NCI-H1417 treated with DMSO at 0.1 percent for 48 hours (cell line): ENCODE measurements at places on chromosomes 1 and 21.

DNA sequence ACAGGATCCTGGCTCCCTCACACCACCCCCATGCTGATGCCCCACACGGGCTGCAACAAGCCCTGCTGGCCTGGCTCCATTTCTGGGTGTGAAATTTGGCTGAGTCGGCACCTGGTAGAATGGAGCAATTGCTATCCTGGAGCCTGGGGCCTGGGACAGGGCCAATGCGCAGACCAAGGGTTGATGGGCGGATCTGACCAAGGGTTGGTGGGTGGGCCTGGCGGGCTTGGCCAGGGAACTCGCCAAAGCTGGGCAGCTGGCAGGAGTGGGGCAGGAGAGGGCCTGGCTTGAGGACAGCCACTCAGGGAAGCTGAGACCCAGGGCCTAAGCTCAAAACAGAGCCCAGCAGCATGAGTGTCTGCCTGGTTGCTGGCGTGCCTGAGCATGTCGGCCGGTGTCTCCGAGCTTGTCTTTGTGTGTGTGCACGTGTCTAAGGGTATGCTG lies 70.9 kb upstream of the POU3F1 start:
- no peak for DNase-seq

DNA sequence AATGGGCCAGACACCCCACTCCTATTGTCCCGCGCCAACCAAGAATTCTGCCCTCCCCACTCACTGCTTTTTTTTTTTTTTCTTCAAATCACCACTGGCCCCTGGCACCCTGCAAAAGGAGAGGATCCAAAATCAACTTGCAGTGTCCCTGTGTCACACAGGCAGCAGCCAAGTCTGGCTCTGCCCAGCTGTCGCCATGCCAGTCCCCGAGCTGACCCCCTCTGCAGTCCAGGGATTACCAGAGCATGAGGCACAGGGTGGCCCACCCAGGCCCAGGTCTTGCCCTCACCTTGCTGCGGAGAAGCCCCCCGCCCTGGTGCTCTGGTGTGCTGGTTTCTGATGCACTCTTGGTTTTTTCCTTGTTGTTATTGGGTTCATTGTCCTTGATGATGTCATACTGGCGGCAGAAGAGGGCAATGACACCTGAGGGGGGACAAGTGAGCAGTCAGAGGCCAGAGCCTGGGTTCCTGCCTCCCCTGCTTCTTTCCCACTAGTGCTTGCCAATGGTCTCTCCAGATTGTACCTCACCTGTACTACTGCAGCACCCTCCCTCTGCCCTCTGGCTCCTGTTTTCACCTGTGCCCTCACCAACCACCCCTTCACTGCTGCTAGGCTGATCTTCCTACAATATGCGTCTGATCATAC lies 6.2 kb downstream of the FNDC5 start:
- no peak for DNase-seq

DNA sequence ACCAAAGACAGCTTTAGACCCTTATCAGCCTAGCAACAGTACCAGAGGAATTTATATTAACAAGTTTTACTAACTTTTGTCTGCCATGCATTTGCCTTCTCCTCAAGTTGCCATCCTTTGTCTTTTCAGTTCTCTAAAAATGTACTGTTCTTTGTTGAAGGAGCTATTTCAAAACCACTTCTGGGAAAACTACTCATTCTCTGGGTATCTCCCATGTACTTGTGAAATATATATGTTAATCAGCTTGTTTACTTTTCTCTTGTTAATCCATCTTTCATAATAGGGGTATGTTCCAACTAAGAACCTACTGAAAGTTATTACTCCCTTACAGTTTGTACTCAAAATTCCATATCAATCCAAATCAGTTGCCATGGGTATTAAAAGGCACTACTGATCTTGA lies 16.3 kb downstream of the DPYD start:
- DNase-seq, result no peak

GRCh38 chr1:75412616-75413015 lies 198.3 kb downstream of the SLC44A5 start:
- DNase-seq, result no peak

DNA sequence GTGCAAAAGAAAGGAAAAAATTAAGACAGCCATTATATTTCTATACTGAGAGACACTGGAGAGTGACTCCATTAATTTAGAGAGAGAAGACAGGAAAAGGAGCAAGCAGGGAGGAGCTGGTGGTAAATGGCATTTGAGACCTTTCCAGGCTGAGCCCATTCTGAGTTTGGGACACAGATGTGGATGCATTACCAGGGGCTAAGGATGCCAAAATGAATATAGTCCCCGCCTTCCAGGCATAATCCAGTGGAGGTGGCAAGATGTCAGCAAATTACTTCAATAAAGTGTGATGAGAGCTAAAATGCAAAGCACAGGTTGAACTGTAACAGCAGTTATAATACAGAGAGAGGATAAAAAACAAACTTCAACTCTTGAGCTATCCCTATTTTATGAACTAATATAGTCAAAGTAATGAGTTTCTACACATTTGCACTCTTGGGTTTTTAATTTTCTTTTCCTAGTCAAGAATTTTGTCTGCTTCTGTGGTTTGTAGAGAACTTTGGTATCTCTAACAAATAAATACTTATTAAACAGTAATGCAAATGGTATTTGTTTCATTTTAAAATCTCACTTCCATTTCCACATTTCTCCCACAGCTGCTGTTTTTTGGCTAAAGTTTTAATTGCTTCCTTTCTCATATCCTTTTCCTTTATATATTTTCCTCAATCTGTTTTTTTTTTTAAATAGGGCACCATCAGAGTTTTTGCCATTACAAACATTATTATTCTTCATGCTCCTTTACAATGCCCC lies 228.2 kb upstream of the KCNK2 start:
- no peak for DNase-seq

DNA sequence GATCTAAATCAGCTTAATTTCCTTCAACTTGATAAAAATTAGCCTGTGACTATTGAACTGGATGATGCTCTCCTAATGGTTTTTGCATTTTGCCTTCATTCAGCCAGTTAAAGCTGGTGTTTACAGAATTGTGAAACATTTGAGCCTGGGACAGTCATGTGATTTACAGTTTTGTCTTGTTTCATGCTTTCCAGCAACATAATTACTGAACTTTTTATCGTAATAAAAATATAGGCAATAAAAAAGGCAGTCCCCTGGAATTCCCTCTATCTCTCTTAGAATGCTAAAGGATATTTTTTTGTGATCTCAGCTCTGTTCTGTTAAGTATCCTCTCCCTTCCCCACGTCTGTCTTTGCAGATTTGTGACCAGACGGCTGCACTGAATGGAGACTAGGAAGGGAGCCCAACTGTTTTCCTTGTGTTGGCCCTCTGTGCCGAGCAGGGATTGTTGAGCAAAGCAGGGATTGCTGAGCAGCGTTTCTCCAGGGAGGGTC lies 70.3 kb upstream of the RGL1 start:
- no peak for DNase-seq

DNA sequence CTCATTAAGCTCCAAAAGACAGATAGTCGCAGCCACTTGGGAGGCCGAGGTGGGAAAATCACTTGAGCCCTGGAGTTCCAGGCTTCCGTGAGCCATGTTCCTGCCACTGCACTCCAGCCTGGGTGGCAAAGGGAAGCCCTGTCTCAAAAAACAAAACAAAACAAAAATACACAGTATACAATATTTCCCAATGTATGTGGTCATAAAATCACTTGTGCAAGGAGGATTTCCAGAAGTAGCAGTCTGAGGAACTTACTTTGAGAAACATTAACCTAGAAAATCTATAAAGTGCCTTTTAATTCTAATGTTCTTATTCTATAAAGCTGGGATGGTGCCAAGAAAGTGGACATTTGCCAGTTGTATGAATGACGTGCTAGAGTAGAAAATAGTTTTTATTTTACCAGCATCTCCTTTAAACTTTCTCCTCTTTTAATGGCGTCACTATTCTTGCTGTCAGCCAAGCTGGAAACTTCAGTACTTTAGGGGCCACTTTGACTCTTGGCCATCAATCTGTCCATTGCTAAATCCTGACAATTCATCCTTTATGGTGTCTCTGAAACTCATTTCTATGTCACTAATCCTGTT lies 22.5 kb downstream of the FAM177B start:
- DNase-seq, result no peak

GRCh38 chr1:230029244-230029941 lies 37.6 kb upstream of the GALNT2 start:
- DNase-seq, result no peak

- no peak for DNase-seq
These were observed 176.5 kb downstream of the PBX1 start for GRCh38 chr1:164735315-164736052.

DNA sequence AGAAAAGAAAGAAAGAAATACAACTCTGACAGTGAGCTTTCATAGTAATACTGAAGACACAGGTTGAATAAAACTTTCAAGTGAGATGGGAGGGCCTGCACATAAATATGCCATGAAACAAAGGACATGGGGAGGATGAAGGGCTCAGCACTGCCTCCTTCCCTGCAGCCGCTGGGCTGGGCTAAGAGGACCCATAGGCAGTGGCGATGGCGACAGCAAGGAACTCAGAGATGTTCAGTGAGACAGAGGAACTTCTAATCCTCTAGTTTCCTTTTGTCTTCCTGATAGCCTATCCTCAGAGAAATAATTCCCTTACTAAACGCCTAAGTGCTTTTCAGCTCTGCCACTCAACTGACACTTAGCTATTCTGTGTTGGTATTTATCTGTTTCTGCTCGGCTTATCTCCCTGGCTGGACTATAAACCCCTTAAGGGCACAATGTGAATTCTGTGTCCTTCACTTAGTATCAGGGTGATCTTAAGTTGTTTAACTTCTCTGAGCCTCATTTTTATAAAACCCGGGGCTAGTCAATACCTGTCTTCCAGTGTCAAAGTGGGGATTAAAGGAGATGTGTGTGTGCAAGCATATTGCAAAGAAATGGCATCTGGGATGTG lies 24.4 kb upstream of the IER5 start:
- no peak for DNase-seq

DNA sequence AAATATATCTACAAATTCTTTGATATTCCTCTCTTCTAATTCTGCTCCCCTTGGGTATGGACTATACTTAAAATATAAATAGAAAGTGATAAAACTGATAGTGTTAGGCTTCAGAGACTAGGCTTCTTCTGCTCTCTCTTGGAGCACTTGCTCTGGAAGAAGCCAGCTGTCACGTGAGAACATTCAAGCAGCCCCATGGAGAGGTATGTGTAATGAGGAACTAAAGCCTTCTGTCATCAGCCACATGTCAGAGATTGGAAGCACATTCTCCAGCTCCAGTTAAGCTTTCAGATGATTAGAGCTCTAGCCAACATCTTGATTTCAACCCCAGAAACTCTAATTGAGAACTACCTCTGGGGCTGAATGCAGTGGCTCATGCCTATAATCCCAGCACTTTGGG lies 34.3 kb downstream of the XKR8 start:
- no peak for DNase-seq

- peak; percentile 99 for DNase-seq
These were observed at the start of gene TESK2 for GRCh38 chr1:45490626-45491486. TSS of gene TESK2 (minus strand) at chr1:45491163. CDS start at chr1:45457785, 33,378 bp downstream.

GRCh38 chr1:166169182-166169581 lies 2.4 kb upstream of the FAM78B start:
- no peak for DNase-seq

- DNase-seq, result peak; percentile 22
These were observed 24.8 kb downstream of the S100A6 start for GRCh38 chr1:153510984-153511410.

DNA sequence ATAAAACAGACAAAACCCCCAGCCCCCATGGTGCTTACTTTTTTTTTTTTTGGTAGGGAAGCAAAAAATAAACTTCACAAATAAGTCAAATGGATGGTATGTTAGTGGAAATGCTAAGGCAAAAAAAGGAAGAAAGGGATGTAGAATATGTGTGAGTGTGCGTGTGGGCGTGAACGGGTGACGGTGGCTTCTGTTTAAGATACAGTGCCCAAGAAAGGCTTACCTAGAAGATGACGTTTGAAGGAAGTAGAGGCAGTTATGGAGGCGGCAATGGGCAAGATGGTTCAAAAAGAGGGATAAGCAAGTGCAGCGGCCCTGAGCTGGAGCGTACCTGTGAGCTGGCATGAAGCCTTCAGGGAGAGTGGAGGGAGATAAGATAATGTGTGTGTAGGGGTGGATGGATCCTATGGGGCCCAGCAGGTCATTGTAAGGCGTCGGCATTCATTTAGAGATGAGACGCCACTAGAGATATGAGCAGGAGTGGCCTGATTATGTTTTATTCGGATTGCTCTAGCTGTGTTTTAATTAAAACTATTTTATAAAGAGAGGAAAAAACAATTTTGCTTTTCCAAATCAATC lies 19.9 kb downstream of the LEPR start:
- no peak for DNase-seq

- no peak for DNase-seq
These were observed 40.5 kb upstream of the HMCN1 start for GRCh38 chr1:185693654-185694053.

GRCh38 chr1:156894711-156895454 lies 1.4 kb downstream of the PEAR1 start:
- DNase-seq, result no peak

DNA sequence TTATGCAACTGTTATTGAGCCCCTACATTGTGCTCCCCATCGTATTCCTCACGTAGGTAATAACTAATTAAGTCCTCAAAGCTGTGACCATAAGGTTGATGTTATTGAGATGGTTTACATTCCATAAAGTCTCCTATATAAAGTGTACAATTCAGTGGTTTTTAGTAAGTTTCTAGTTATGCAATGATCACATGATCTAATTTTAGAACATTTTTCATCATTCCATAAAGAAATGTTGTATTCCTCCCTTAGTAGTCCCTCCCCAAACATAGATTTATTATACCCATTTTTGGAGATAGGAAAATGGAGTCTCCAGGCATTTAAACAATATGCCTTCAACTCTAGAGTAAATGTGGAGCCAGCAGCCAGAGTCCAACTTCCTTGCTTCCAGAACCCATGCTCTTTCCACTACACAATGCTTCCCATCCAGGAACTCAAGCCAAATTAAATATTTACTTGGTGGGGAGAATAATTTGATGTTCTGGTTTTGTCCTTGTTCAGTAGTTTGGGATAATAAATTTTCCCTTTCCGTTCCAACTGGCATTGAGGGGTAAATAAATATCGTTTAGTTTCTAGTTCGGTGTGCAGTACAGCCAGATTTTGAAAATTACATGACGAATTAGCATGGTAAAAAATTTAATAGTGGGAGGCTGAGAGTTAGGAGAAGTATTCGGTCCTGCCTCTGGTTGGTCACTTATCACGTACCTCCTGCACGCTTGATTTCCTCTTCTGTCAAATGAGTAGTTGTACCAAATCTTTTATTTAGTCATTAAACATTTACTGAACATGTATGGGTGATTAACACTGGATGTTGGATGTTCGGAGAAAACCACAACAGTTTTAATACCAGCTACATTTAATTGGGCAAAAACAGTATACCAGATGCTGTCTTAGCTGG lies 66.3 kb downstream of the CACHD1 start:
- no peak for DNase-seq

- no peak for DNase-seq
These were observed 10.4 kb upstream of the VSIG8 start for GRCh38 chr1:159872891-159873290.

DNA sequence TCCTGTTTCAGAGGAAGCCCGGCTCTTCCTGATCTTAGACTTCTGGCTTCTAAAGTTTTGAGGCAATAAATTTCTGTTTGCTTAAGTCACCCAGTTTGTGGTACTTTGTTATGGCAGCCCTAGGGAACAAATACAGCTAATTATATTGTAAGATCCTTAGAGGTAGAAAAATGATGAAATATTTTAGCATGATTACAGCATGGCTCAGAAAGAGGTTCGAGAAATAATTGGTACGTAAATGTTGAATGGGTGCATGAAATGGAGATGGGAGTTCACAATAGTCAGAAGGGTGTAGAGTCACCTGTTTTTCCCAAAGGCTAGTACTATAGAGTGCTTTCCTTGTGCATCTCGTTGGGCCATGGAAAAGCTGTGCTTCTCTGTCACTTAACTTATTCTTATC lies 123.5 kb downstream of the RUNX1 start:
- DNase-seq, result no peak

- DNase-seq, result no peak
These were observed 4.4 kb downstream of the ACBD3 start for GRCh38 chr1:226181996-226182714.
